ENCODE measurements at places on chromosomes 7 and 10.

DNA sequence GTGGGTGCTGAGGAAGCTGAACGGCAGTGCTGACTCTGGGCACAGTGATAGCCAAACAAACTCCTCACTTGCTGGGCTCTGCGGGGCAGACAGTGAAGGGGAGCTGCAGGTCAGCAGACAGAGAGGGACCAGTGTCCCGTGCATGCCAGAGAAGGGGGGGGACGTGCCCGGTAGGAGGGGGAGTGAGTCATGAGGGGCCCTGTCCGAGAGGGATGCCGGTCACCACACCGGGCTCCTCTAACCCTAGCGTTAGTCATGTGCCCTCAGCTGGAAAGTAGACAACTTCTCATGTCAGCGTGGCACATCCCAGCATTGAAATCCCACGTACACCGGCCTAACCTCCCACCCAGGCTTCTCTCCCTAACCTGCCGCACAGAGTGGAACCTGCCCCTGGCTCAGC, 117.1 kb upstream of the DPP6 start:
- no peak for DNase-seq

- no peak for DNase-seq
Observed at GRCh38 chr10:133467286-133467911, 13.7 kb downstream of the SCART1 start.

DNA sequence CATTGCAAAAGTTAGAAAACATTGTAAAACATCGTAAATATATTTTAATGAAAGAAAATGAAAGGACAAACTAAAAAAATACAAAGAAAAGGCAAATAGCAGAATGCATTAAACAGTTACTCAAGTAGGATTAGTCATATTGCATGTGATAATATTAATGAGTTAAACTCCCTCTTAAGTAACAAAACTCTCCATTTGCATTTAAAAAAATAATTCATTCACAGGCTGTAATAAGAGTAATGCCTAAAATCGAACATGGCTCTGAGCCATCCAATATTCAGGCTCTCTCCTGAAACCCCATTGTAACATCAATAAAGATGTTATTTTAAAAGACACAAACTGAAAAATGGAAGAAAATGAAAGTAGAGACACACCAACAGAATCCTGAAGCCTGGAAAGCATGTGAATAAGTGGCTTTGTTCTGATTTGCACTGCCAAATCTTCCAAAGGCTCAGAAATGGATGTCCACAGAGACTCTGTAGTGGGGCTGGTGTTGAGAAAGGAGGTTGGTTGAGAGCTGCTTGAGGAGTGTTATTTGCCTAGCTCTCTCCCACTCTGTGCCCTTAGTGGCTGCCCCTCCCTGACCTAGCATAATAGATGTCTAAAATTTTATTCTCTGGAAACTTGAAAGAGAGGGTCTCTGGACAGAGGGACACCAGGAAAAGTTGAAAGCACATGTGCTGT, 268.3 kb upstream of the MEOX2 start:
- DNase-seq, result no peak

DNA sequence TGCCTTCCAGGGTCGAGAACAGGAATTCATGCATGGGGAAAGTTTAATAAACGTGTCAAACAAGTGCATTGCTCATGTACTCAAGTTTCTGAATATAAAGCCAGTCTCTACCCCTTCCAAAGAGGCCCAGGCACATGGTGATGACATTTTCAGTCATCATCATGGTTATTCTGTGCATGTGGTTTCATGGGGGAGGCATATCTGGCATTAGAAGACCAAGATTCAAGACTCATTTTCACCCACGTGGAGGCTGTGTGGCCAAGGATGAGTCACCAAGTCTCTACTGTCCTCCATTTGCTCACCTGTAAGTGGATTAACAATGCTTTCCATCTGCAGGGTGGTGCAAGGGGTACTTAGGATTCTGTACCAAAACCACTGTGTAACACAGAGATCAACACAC, 34.0 kb upstream of the CNPY1 start:
- peak; percentile 11 for DNase-seq

DNA sequence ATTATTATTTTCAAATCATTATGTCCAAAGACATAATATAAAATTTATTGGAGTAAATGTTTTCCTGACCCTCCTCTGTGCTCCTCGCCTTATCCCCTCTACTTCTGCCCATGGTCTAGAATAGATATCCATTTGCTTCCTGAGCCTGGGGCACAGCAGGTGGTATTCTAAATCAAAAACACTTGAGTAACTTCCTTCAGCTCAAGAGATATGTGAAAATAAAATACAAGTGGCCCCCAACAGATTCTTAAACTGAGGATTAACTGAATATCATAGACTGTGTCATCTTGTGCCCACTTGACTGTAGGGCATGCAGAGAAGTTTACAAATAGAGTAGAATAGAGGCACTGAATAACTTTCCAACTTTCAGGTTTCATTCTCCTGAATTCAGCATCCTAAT, 59.1 kb downstream of the HGF start:
- no peak for DNase-seq
